ENCODE measurements at places on chromosomes 6 and 20.

- no peak for DNase-seq
Observed at GRCh38 chr6:47209632-47210031, 100.1 kb downstream of the TNFRSF21 start.

- DNase-seq: no peak
Observed at GRCh38 chr20:14932040-14932439, 594.6 kb upstream of the FLRT3 start.

GRCh38 chr20:50304501-50304856 lies 113.8 kb downstream of the CEBPB start:
- DNase-seq: no peak

DNA sequence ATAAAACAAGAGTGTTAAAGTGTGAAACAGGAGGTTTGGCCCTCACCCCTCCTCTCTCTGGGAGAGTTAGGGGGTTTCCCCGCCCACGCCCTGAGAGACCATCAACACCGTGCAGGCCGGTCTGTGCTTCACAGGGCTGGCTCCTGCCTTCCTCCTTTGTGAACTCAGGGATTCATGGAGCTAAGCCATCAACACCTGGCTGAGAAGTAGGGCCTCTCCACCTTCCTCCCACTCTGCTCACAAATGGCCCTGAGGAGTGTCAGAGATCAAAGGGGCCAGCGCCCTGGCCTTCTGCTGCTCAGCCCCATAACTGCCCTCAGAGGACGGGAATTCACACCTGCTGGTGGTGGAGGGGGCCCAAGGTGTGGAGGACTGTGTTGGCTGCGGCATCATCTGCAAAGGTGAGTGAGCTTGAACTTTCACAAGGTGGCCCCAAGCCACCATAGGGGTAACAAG lies 88.6 kb downstream of the PSMB1 start:
- no peak for DNase-seq

GRCh38 chr20:62331347-62331746 lies 28.6 kb downstream of the ADRM1 start:
- no peak for DNase-seq

DNA sequence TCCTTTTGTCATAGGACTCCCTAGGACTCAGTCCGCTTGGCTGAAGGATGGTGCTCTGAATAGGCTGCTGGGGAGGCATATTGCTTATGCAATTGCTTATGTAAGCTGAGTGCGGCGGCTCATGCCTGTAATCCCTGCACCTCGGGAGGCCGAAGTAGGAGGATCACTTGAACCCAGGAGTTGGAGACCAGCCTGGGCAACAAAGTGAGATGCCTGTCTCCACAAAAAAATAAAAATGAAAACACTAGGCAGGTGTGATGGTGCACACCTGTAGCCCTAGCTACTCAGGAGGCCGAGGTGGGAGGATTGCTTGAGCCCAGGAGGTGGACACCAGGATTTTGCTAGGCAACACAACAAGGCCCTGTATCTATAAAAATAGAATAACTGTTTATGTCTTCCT lies 81.3 kb downstream of the EYA2 start:
- DNase-seq: no peak

- DNase-seq: no peak
Observed at GRCh38 chr6:158755636-158756035, 63.5 kb downstream of the EZR start.

DNA sequence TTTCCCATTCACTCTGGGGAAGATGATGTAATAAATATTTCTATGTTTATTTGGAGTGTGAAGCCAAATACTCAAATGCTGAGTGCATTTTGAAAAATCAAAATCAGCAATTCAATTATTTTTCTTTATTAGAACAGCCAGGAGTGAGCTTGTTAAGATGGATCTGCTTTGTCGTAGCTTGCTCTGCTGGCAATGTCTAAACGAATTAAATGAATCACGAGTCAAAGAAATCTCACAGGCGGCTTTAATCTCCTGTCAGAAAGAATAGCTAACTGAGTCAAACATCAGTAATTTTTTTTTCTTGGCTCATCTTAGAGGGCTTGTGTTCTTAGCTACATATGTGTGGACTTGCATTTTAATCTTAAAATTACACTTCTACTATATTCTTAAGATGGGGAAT lies 100.2 kb upstream of the HMGN3 start:
- no peak for DNase-seq

DNA sequence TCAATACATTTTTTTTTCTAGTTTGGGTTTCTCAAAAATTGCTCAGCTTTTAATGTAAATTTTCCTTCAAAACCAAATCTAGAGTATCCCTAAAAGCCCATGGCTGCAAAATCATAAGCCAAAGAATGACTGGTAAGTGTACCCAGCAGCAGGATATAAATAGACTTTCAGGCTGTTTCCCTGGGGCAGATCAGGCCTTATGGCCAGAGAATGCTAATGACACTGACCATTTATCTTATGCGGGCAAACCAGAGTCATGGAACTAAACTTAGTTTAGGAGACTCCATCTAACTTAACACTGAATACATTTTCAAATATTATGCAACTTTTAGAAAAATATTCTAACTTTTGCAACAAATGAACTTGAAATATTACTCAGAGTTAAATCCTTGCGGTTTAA lies 7.4 kb downstream of the OSER1 start:
- no peak for DNase-seq
